Astrocyte of the spinal cord (primary cell): ENCODE measurements at places on chromosomes 16 and 17.

DNA sequence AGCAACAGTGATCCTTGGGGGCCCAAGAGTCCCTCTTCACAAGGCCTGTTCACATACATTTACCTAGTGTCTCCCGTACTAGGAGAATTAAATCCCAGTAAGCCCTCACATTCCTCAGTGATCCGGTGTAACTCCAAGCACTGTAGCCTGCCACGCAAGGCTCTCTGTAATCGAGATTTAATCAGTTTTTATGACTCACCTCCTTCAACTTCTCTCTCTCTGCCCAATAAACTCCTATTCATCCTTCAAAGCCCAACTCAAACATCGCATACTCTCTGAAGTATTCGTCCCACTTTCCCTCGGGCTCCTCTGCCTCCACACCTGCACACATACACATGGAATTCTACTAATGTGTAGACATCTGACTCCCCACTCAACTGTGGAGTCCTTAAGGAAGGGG, 141.8 kb downstream of the CMIP start:
- DNase-seq: no peak

- peak; percentile 94 for DNase-seq
Observed at GRCh38 chr16:57628008-57628781, at the start of gene ADGRG1. TSS of gene ADGRG1 (plus strand) at chr16:57628630. CDS start at chr16:57650288, 21,658 bp downstream.

- DNase-seq: no peak
Observed at GRCh38 chr17:8650119-8650499, 19.6 kb upstream of the MYH10 start.

DNA sequence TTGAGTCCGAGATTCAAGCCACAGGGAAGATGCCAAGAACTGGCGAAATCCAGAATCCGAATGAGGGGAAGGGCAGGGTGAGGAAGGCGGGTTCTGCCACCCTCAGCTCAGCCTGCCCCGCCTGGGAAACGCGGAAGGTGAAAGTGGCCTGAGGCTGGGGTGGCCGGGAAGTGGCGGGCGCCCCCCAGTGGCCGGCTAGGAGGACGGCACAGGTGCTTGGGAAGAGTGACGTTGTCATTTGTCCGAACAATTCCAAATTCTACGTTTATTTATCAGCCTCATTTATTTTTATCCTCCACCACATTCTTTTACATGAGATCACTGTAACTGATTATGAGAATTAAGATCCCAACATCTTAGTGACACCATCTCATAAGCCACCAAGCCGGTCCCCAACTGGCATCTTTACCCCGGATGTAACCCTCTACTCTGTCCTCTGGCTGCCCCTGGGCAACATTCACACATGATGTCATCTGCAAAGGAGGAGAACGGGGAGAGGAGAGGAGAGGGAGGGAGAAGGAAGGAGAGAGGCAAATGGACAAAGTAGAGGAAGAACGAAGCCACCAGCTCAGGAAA, 21.3 kb downstream of the SRCIN1 start:
- peak; percentile 24 for DNase-seq

DNA sequence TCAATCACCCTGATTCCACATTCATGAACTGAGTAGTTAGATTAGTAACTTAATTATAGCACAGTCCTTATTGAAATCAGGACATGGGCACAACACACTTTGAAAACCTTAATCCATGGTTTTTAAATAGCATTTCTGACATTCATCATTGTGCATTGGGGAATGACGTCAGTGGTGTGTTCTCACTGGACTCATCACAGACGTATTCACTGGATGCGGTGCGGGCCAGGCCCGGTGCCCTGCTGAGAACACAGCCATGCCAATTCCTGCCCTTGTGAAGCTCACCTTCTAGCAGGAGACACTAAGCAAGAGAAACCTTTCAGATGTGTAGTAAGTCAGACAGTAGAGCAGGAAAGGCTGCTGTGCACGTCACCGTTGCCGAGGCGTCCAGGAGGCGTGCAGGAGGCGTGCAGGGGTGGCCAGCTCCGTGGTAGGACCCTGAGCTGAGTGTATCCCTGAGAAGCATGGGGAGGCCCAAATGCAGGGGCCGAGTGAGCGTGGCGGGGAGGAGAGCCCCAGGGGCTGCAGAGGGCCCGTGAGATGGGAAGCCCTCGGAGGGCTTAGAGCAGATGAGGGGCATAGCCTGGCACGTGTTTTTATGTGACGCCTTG, 12.9 kb downstream of the BANP start:
- DNase-seq: peak; percentile 75

- peak; percentile 34 for DNase-seq
Observed at GRCh38 chr17:8079291-8080207, 8.0 kb downstream of the ALOX12B start.

- peak; percentile 61 for DNase-seq
Observed at GRCh38 chr17:14302091-14302430, 1.2 kb downstream of the HS3ST3B1 start.

DNA sequence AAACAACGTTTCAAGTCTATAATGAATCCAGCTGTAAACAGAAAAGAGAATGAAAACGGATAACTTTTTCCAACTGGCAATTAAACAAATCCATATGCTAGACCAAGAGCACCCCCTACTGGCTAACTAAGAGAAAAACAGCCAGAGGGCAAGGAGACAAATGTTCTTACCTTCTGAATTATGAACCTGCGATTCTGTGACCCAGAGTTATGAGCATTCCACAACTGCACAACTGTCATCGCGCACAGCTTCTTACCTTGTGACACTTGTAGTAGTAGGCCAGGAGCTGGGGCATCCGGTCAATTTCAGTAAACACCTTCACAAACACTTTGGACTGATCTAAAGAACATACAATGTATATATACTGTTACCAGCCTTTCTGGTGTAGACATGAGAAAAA, 18.6 kb downstream of the COG7 start:
- peak; percentile 69 for DNase-seq

GRCh38 chr17:81553616-81554181, 1.5 kb upstream of the FAAP100 start:
- peak; percentile 94 for DNase-seq

GRCh38 chr16:47064775-47065174, 79.0 kb downstream of the NETO2 start:
- no peak for DNase-seq

DNA sequence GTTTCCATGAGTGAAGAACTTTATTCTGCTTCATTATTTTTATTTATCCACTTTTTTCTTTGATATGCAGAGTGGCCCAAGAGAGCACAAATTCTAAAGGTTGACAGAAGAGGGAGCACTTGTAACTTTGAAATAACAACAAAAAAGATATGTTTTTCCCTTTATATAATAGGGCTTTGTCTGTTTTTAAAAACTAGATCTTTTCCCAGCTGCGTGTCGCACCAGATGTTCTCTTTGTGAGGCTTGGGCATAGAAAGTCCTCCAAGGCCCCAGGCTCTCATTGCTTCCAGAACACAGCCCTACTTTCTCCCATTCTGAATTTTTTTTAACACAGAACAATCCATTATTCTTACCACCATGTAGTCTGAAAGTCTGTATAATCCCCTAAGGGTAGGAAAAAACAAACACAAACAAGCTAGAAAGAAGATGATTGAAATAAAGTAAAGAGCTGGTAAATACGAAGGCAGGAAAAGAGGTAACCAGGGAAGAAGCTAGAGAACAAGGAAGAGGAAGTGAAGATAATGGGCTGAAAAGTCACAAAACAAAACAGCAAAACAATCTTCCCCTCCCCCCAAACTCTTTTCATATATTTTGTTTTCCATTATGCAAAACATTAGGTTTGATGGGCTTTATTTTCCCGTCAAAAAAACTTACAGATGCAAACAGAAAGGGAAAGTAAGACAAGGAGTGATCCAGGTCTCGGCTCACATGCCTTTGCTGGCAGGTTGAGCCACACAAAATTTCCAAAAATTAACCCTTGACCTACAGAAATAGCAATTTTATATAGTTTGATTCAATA, 160.4 kb downstream of the ABCA8 start:
- DNase-seq: peak; percentile 75

GRCh38 chr16:26396511-26397235, 670.1 kb upstream of the C16orf82 start:
- no peak for DNase-seq

DNA sequence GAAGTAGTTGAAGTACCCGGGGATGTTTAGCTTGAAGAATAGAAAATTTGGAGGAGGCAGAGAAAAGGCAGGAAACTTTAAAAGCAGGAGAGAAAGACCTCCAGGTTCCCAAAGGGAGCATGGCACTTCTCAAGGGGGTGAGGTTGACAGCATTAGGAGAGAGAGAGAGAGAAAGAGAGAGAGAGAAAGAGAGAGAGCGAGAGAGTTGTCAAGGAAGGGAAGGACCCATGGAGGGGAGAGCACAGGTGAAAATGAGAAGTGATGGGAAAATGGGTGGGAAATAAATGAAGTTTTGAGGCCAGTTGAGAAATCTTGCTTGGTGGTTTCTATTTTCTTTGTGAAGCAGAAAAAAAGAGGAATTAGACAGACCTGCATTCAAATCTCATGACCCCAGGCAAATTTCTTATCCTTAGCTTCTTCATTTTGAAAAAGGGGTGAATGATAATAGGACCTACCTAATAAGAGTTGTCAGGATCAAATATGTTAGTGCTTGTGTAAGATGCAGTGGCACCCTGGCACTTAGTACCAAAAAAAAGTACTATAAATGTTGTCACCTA, 24.0 kb downstream of the PRKCB start:
- DNase-seq: no peak

DNA sequence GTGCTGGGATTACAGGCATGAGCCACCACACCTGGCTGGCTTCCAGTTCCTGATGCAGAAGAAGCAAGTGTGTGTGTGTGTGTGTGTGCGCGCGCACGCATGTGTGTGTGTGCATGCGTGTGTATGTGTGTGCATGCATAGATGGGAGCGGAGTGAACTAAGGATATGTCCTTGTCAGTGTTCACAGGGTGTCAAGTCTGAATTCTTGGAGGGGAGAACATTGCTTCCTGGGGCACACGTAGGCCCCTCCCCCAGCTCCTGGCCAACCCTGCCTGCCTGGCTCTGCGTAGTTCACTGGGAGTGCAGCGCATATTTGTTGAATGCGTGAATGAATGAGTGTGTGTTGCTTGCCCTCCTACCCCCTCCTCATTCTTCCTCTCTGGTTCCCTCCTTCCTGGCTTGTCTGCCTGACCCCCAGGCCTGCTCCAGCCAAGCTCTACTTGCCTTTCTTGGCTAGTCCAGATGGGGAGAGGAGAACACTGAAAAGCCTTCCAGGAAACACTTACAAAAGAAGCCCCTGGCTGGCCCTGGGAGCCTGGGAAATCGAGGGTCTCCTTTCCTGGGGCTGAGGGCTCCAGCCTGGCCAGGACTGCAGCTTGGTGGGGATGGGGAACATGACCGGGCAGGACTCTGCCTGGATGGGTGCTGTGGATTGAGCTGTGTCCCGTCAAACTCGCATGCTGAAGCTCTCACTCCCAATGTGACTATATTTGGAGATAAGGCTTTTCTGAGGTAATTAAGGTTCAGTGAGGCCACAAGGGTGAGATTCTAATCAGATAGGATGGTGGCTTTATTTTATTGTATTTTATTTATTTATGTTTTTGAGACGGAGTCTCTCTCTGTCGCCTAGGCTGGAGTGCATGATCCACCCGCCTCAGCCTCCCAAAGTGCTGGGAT, 27.9 kb downstream of the IGFBP4 start:
- DNase-seq: peak; percentile 85

- DNase-seq: no peak
Observed at GRCh38 chr17:37059493-37059892, 110.7 kb downstream of the AATF start.

GRCh38 chr17:27209316-27209715, 84.6 kb upstream of the WSB1 start:
- no peak for DNase-seq

DNA sequence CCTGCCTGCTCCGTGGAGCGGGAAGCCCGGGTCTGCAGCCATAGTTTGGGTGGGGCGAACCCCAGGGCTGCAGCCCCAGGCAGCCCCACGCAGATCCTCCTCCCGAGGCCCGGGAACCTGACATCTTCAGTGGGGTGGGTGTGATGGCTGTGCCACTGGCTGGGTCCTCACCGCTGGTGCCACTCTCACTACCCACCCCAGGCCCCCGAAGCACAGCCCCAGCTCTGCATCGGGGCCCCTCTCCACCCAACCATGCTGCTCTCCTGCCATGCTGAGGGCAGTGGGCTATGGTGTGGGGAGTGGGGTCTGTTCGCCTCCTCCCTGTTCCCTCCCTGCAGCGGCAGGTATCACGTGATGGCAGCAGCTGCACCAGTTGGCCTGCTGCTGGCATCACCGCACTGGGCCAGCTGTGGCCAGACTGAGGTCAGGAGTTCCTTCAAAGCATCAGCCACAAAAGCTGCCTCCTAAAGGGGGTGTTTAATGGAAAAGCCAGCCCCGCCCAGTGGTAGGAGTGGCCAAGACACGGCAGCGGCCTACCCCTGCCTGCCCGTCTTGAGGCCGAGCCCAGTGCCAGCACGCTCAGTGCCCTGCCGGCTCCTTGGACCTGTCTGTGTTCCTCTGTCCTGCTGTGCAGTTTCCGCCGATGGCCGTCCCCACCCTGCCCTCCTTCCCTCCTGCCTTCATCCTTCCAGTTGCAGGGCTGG, 10.8 kb downstream of the KCTD5 start:
- DNase-seq: peak; percentile 72

DNA sequence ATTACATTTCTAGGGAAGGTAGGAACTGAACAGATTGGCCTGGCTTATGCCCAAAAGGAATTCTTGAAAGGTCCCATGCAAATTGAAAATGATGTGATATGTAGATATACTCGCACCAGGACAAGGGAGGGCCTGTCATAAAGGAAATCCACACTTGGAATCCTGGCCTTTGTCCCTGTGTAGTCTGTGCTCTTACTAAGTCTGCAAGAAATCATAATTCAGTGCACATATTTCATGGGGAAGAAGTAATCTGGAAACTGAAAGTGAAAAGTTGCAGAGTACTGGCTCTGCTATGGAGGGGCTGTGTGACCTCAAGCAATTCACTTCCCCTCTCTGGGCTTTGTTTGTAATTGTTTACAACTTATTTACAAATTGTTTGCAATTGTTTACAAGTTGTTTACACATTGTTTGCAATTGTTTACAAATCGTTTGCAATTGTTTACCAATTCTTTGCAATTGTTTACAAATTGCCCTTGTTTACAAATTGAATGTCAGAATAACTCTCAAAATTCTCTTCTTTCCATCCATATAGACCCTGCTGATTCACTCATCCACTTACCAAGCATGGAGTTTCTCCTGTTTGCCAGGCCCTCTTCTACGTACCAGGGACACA, 12.9 kb downstream of the SCNN1G start:
- no peak for DNase-seq

DNA sequence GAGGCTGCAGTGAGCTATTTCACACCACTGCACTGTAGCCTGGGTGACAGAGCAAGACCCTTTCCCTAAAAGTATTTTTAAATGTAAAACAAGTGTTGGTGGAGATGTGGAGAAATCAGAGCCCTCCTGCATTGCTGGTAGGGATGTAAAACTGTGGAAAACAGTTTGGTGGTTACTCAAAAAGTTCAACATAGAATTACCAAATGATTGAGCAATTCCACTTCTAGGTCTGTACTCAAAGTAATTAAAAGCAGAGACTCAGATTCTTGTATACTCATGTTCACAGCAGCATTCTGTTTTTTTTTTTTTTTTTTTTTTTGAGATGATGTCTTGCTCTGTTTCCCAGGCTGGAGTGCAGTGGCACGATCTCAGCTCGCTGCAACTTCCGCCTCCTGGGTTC, 141.8 kb downstream of the PITPNC1 start:
- no peak for DNase-seq

GRCh38 chr17:58413684-58414083, 3.6 kb downstream of the RNF43 start:
- no peak for DNase-seq

GRCh38 chr16:87723226-87723623, 42.6 kb downstream of the KLHDC4 start:
- peak; percentile 76 for DNase-seq
